ENCODE measurements at places on chromosomes 1 and 21. TPM values are rescaled to one million over a fixed set of nuclear protein-coding genes. Genes with fewer than 3 reads are reported as not detected.

Gene DNM3
- total RNA-seq, result 0.57 TPM

Gene RGSL1
- not detected for total RNA-seq

Gene KRTAP10-3
- total RNA-seq, result not detected

Gene OR10Z1
- total RNA-seq, result not detected

Gene EXTL1
- total RNA-seq, result not detected

Gene AK2
- total RNA-seq, result 384 TPM

Gene FOXD3
- not detected for total RNA-seq

Gene AMY1C
- not detected for total RNA-seq

Gene TIE1
- total RNA-seq, result 0.44 TPM

Gene CFHR5
- total RNA-seq, result not detected

Gene GPA33
- not detected for total RNA-seq

Gene AHCYL1
- total RNA-seq, result 63.0 TPM

Gene CD2
- total RNA-seq, result 382 TPM

Gene RHEX
- total RNA-seq, result not detected

Gene IFNAR1
- total RNA-seq, result 32.3 TPM

Gene CDA
- total RNA-seq, result not detected

Gene RNF223
- not detected for total RNA-seq

Data from activated CD8-positive, alpha-beta memory T cell treated with anti-CD3 and anti-CD28 coated beads for 36 hours (primary cell).